ENCODE measurements at places on chromosomes 3 and 15. TPM values are rescaled to one million over a fixed set of nuclear protein-coding genes. Genes with fewer than 3 reads are reported as not detected.

- DNase-seq: no peak
Measured at GRCh38 chr3:111639316-111639715, 44.2 kb upstream of the ZBED2 start.

GRCh38 chr3:64187065-64187959 lies 38.0 kb downstream of the PRICKLE2 start:
- peak; percentile 96 for DNase-seq

DNA sequence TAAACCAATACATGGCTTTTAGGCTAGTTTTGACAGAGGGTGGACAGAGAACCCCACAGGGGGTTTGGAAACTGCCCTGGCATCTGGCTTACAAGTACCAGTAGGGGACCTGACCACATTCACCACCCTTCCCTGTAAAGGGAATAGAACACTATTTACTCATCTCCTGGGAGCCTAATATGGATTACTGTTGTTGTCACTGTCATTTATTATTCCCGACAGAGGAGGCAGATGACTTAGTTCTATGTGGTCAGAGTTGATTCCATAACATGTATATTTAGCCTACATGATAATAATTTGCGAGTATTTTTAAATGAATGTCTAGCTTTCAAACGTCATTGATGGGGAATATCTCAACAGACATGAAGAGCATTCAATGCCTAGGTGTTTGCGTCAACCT lies 15.9 kb downstream of the ZBTB38 start:
- peak; percentile 73 for DNase-seq

- no peak for DNase-seq
Measured at GRCh38 chr3:48558493-48559134, 2.0 kb upstream of the PFKFB4 start.

The CASR gene
- not detected for polyA plus RNA-seq

The DNAH1 gene
- polyA plus RNA-seq: 0.89 TPM

The SERPINI1 gene
- polyA plus RNA-seq: 10.2 TPM

The C3orf20 gene
- polyA plus RNA-seq: not detected

Measured in GM23248 (cell line).